ENCODE measurements at places on chromosomes 16 and 17. TPM values are rescaled to one million over a fixed set of nuclear protein-coding genes. Genes with fewer than 3 reads are reported as not detected.

- DNase-seq: no peak
- H3K4me1 ChIP-seq: peaks cover 9% of the 10 kb centered on the region
- no peak overlapping the region for H3K4me3 ChIP-seq
- no peaks in the 10 kb centered on the region for H3K27me3 ChIP-seq
- H3K27ac ChIP-seq: no peak overlapping the region
Observed at GRCh38 chr17:80577876-80578570, 33.4 kb downstream of the RPTOR start.

- peaks cover 2% of the 10 kb centered on the region for H3K36me3 ChIP-seq
- DNase-seq: no peak
- H3K4me1 ChIP-seq: peaks cover 61% of the 10 kb centered on the region
- no peaks in the 10 kb centered on the region for H3K27me3 ChIP-seq
- H3K4me3 ChIP-seq: no peak overlapping the region
Observed at GRCh38 chr17:5044630-5045029, 9.4 kb upstream of the SLC52A1 start.

GRCh38 chr17:60077672-60078519 lies 825 bp downstream of the HEATR6 start:
- DNase-seq: peak; percentile 77
- H3K4me3 ChIP-seq: peak overlapping the region; percentile 87
- H3K27me3 ChIP-seq: no peaks in the 10 kb centered on the region
- peaks cover 21% of the 10 kb centered on the region for H3K4me1 ChIP-seq
- H3K27ac ChIP-seq: peak overlapping the region; percentile 90
- peaks cover 16% of the 10 kb centered on the region for H3K36me3 ChIP-seq

DNA sequence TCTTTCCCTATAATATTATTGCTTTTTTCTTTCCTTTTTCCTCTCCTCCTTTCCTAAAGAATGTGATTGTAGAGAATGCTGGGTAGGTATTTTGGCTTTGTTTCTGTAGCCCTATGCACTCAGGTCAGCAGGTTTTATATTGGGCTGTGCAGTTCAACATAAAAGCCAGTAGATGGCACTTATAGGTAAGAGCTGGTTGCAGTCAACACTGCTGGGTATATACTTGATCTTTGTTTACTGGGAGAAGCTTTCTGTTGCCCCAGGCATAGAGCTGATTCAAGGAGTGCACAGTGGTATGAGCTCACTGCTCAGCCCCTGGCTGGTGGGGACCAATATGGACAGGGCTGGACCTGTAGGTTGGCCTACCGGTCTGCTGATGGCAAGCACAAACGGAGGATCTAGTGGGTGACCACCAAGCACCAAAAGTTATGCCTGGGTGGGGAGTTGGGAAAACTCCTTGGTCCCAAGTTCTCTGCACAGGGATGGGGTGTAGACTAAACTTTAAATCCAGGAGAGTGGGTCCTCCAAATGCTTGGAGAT lies 378.9 kb downstream of the PMP22 start:
- no peaks in the 10 kb centered on the region for H3K4me1 ChIP-seq
- H3K27ac ChIP-seq: no peak overlapping the region

- H3K4me3 ChIP-seq: no peak overlapping the region
- no peak overlapping the region for H3K27ac ChIP-seq
- H3K36me3 ChIP-seq: no peaks in the 10 kb centered on the region
- no peaks in the 10 kb centered on the region for H3K4me1 ChIP-seq
Observed at GRCh38 chr16:2499890-2500429, 13.8 kb upstream of the ATP6V0C start.

DNA sequence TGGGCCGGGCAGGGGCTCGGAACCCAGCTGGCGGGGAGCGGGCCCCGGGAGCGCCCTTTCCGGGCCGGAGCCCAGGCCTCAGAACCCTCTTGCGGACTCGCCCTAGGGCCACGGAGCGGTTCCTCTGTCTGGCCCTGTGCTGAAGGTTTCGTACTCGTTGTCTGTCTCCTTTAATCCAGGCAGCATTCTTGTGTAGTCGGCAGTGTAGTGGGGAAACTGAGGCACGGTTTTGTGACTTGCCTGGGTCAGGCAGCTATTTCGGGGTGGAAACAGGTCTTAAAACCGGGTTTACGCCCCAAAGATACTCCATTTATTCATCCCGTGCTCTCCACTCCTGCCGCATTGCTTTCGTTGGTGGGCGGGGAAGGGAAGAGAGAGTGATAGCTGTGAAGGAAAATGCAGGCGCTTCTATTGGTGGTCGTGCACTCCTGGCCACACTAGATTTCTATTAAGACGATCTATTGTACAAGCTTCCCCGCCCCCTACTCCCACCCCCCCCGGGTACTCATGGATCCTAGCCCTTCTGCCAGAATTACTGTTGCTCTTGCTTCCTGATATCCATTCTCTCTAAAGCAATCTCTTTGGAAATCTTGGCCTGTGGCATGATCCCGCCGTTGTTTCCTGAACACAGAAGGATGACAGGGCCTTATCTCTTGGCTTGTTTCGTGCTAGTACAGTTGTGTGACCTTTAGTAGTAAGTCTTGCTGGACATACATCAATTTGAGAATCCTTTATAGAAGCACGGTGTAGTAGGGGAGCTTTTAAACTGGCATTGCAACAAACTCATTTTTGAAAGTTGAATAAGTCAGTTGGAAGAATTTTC lies 751 bp downstream of the DCAF7 start:
- peaks cover 18% of the 10 kb centered on the region for H3K36me3 ChIP-seq
- peak overlapping the region; percentile 85 for H3K4me3 ChIP-seq
- peak; percentile 46 for DNase-seq

Gene FOXL1
- not detected for total RNA-seq

Gene KRT28
- not detected for total RNA-seq

Gene TMEM114
- total RNA-seq: not detected

Gene TUBG2
- total RNA-seq: 10.1 TPM

Gene SYCE1L
- total RNA-seq: 5.0 TPM

All from activated CD4-positive, alpha-beta memory T cell treated with anti-CD3 and anti-CD28 coated beads for 36 hours (primary cell).